ENCODE measurements at places on chromosomes 11 and 22. TPM values are rescaled to one million over a fixed set of nuclear protein-coding genes. Genes with fewer than 3 reads are reported as not detected.

The RTL10 gene
- total RNA-seq = 20.7 TPM

The CASP12 gene
- not detected for total RNA-seq

The RPL3 gene
- total RNA-seq = 1,222 TPM

The LINC01488 gene
- not detected for total RNA-seq

The RBFOX2 gene
- 677 TPM for total RNA-seq

The OR8A1 gene
- not detected for total RNA-seq

The C11orf16 gene
- total RNA-seq = not detected

The OR8B12 gene
- not detected for total RNA-seq

The ZNF195 gene
- 90.5 TPM for total RNA-seq

The OR10A2 gene
- total RNA-seq = not detected

The GLYAT gene
- not detected for total RNA-seq

The SCO2 gene
- total RNA-seq = 1.3 TPM

The SLC22A25 gene
- not detected for total RNA-seq

The DERL3 gene
- total RNA-seq = 2.2 TPM
